ENCODE measurements at places on chromosomes 3 and 15.
A peak's percentile ranks its signal among the peaks of the same experiment; 100 is the strongest.

DNA sequence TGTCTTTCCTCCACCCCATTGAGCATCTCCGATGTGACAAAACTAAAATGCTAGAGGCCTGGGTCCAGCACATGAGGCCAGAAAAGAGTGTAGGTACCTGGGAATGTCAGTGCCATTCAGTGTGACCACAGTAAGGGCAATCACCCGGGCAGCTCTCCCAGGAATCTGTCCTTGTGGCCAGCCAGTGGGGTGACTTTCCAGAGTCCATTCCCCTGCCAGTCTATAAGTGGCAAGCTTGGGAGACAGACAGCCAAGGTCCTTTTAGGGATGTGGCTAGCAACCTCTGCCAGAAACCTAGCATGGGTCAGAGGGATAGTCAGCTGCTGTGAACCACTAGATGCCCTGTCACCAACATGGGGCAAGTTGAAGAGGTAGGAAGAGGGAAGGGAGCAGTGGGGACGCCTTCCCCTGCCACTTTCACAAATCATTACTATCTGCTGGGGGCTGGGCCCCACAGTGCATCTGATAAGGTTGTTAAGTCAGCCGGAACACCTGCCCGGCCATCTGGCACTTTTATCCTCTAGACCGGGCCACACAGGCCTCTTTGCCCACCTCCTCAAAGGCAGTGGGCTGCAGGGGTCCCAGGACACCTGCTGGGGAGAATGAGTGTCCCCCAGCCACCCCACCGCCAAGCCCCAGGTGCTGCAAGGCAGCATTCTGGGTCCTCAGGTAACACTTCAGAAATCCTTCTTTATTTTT is 24.8 kb upstream of the DET1 start:
- DNase-seq, result peak; percentile 98

DNA sequence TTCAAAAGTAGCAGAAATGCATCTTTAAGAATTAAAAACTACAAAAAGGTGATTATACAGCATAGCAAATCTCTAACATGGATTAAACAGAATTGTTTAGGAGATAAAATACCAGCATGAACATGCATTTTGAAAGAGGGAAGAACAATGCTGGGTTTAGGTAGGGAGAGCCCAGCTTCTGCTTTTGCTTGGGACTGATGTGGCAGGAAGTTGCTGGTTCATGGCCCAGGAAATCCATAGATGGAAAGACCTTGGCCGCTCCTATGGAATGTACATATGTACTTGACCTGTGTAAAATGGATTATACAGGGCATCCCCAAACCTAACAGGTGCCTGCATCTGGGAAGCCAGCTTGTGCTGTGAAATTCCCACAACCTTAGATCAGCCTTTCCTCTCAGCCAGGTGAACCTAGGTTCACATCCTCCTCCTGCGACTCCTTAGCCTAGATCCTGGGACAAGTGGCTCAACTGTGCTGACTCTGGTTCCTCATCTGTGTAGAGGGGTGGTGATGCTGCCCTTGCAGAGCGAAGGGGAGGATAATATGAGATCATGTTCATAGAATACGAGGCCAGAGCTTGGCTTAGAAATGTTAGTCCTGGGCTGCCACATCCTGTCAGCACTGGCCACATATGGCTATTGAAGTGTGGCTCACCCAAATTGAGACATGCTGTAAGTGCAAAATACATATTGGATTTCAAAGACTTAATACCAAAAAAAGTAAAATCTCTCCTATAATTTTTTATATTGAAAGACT is 47.0 kb upstream of the PLXNA1 start:
- DNase-seq, result no peak

GRCh38 chr3:38528457-38528856 is 32.3 kb downstream of the EXOG start:
- peak; percentile 28 for DNase-seq

- DNase-seq, result no peak
Observed at GRCh38 chr3:17749705-17750293, 7.4 kb upstream of the TBC1D5 start.

- no peak for DNase-seq
Observed at GRCh38 chr15:77988347-77989295, 88.9 kb downstream of the TBC1D2B start.

DNA sequence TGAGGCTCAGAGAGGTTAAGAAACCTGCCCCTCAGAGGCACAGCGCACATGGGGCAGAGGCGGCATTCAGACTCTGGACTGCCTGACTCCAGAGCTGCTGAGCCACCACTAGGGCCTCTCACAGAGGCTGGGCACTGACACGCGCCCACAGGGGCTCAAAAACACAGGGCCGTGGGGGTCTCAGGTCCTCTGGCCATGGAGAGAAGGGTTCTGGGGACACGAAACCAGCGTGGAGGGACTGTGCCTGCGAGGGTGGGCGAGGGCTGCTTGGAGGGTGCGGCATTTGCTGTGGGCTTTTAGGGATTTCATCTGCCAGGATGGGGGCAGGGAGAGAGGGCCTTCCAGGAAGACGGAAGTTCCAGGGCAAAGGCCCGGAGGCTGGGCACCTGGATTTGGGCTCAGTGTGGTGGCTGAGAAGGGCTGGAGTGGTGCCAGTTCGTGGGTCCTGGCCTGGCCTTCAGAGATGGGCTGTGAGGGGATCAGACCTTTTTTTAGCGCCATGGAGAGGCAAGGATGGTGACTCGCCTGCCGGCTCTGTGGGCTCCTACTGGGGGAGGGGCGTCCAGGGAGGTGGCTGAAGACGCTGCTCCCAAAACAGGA is 69.6 kb downstream of the EFCAB12 start:
- DNase-seq, result no peak

GRCh38 chr3:102089904-102090720 is 240.8 kb downstream of the NFKBIZ start:
- no peak for DNase-seq

DNA sequence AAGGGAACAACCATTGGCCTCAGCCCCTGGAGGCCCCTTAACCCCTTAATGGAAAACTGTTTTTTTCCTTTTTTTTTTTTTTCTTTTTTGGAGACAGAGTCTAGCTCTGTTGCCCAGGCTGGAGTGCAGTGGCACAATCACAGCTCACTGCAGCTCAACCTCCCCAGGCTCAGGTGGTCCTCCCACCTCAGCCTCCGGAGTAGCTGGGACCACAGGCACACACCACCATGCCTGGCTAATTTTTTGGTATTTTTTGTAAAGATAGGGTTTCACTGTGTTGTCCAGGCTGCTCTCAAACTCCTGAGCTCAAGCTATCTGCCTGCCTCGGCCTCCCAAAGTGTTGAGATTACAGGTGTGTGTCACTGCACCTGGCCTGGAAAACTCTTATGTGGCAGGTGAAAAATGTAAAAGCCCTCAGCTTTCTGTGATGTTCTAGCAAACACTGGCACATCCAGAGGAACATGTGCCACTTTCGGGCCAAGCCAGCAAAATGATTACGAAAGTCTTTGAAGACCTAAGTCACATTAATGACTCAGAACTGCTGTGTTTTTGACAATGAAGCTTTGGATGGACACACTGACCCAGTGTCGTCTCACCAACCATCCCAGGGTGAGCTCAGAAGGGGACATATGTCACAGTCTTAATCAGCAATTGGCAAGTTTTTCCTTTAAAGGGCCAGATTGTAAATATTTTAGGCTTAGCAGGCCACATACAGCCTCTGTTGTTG is 189.3 kb upstream of the TPM1 start:
- DNase-seq, result no peak

GRCh38 chr3:107857854-107858253 is 233.0 kb downstream of the CD47 start:
- DNase-seq, result no peak

GRCh38 chr15:59165726-59166125 is 40.9 kb upstream of the LDHAL6B start:
- DNase-seq, result no peak
